ENCODE measurements at places on chromosomes 5 and 9.

DNA sequence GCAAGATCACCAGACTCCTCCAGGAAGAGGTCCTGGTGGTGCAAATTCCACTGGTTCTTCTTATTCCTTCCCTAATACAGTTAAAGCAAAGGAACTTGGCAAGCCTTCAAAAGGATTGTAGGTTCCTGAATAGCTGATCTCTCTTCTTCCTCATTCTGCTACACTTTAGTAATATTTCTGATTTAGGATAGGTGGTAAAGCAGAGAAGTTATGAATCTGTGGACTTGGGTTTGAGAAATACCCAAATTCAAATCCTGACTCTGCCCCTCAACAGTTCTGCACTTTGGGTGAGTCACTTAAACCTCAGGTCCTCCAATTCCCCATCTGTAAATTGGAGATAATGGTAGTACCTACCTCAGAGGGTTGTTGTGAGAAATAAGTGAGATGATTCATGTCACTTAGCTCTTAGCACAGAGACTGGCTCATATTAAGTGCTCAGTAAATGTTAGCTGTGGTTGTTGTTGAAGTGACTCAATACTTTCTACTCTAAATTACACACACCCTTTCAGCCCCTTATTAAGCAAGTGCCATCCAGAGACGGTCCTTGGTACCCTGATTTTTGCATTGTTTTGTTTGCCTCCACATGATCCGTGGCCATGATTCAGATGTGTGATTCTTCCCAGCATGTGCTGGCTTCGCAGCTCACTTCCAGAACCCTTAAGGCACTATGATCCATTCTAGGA lies 5.2 kb downstream of the SH3RF2 start:
- peak; percentile 60 for DNase-seq

GRCh38 chr9:122883125-122883524 lies 22.0 kb downstream of the RC3H2 start:
- DNase-seq, result no peak

DNA sequence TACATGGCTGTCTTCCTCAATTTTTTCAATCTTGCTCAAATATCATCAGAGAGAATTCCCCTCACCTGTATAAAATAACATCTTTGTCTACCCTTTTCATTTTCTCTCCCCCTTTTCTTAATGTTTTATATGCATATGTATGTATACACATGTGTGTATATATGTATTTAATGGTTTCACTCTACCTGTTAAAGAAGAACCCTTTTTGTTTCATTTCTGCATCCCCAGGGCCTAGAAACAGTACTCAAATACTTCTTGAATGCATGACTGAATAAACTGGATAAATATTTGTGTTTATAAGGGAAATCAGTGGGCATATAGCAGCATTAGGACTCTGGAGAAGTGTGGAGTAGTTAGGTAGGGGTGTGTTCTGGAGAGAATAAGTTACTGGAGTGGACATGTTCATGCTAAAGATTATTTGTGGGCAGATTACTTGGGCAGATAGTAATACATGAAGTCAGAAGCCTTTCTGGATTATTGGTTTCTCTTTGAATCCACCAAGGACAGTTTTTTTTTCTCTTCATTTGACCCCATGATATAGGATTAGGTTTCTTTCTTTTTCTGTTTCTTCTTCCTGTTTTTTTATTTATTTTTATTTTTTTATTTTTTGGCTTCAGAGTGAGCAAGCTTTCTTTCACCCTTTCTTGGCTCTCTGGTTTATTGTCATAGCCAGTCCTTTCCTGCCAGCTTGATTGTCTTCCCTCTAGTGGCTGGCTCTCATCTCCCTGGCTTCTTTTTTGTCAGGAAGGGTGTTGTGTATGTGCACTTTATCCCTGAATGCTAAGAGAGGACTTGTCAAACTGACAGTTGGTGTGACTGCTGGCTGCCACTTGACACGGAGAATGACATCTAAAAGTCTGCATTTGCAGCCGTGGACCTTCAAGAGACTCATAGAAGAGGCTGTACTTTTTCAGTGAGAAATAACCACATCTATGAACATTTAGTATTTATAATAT lies 89.3 kb downstream of the ZCCHC7 start:
- DNase-seq, result no peak

DNA sequence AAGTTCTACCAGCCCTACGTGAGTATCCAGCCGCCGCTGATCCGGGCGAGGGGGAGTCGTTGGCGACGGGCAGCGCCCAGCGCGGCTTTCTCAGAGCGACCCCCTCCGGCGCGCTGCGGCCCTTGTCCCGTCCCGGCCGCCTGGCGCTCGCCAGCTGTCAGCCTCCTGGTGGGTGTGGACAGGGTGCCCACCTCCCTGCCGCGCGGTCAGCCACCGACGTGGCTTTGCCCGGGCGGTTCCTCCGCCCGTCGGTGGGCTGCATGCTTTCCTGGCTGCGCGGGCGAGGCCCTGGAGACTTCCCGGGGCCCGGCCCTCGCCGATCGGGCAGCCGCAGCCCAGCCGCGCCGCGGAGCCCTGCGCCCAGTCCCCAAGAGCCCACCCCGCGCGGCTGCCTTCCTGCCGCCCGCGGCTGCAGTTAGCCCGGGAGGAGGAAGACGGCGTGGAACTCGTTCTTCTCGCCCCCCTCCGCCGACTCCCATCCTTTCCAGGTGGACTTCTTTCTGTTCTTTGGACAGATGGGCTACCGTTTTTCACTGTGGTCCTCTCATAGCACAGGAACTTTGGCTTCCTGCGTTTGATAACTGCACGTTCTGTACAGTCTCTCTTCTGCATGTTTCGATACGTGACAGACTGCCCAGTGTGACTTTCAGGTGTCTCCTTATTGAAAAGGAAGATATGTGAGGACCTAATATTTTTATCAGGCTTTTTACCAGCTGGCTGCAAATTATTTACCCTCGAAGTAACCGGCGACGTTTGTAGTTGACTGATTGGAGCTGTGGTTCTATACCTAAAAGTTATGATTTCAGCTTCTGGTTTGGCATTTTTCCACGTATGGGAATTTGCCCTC lies 577 bp downstream of the AP3S1 start:
- DNase-seq, result no peak

DNA sequence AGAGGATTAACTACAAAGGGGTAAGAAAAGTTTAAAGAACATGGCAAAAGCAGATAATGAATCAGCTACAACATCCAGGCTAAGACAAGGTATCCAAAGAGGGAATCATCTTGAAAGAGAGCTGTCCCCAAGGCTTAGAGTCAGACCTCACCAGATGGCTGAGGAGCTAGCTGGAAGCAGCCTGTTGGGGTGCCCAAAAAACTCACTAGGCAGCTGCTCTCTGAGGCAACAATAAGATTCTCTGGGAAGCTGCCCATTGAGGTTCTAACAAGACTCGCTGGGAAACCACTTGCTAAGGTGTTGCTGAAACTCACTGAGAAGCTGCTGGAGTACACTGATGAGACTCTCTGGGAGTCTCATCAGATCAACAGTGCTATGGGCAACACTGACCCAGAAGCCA lies 185.2 kb downstream of the CETN3 start:
- no peak for DNase-seq

GRCh38 chr5:33227746-33228145 lies 213.0 kb upstream of the TARS1 start:
- DNase-seq, result no peak

DNA sequence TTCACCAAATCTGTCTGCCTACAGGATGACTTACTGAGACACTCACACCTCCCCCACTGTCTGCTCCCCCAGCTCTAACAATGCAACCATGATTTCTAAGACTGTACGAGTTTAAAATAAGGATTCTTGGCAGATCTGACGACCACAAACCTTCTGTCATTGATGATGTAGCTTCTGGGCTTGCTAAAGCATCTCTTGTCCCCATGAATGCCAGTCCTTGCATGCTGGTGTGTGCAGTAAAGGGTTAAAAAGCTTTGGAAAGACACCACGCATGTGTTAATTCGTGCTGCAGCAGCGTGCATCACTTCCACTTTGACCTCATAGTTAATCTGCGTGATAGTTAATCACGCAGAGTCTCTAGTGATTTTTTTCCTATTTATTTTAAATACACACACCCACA lies 411 bp upstream of the GABRG2 start:
- no peak for DNase-seq

GRCh38 chr5:86977808-86978207 lies 289.9 kb upstream of the RASA1 start:
- DNase-seq, result no peak

DNA sequence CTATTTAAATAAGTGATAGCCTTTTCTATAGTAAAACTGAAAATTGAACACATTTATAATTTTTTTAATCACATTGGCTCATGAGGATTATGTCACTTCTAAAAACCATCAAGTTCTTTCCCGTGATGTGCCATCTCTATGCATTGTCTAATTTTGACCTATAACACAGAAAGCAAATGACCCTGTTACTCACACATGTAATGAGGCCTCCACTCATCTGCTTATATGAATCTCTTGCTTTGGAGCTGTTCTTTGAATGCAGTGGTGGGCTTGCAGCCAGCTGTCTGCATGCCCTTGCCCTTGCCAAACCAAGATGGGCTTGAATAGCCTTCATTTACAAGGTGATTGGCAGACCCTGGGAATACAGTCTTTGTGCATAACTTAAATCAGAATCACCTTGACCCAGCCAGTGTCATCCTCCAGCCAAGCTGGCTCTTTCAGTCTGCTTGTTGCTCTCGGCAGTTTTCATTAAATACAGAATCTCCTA lies 163.2 kb downstream of the TRIO start:
- no peak for DNase-seq

DNA sequence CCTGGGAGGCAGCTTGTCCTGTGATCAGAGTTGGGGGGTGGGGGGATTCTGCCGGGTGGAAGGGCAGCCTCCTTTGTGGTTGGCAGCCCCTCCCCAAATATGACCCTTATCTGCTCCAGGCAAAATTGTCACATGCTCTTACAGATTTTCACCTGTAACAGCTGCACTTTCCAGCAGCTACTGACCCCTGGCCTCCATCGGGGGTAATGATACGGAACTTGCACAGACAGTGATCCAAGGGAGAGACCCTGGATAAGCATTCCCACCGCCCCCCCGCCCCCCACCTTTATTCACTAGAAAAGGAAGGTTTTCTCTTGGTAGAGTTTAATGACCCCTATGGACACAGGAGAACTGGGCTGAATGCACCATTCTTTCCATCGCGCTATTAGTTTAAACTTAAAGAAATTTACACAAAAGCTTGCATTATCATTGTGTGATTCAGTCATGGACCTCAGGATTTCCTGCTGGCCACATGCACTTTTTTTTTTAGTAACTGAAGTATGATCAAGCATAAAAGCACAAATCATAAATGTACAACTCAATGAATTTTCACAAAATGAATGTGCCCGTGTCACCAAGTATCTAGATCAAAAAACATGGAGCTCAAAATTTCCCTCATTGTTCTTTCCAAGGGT lies 10.7 kb upstream of the ZBTB34 start:
- no peak for DNase-seq

DNA sequence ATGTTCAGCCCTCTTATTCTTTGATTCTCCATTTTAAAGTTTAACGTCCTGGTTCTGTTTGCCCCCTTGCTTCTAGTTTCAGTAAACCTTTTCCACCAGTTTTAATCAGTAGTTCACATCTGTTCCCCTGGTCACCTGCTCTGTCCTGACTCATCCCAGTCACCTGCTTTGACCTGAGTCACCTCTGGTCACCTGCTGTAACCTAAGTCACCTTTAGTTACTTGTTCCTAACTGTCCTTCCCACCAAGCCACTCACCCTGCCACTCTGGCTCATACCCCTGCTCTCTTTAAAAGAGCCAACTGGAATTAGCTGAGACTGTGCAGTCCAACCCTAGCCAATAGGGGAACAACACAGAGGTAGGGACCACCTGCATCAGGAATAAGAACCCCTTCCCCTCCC lies 43.0 kb downstream of the SEMA6A start:
- DNase-seq, result no peak

DNA sequence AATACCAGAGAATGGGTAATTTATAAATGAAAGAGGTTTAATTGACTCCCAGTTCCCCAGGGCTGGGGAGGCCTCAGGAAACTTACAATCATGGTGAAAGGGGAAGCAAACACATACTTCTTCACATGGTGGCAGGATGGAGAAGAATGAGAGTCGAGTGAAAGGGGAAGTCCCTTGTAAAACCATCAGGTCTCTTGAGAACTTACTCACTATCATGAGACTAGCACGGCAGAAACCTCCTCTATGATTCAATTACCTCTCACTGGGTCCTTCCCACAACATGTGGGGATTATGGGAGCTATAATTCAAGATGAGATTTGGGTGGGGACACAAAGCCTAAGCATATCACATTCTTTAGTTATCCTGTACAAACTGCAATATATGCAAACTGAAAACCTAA lies 609.4 kb downstream of the MTRR start:
- no peak for DNase-seq

GRCh38 chr5:16855485-16855884 lies 80.6 kb downstream of the MYO10 start:
- DNase-seq, result peak; percentile 54

- DNase-seq, result peak; percentile 7
Measured at GRCh38 chr5:5066276-5067186, 73.6 kb upstream of the ADAMTS16 start.

DNA sequence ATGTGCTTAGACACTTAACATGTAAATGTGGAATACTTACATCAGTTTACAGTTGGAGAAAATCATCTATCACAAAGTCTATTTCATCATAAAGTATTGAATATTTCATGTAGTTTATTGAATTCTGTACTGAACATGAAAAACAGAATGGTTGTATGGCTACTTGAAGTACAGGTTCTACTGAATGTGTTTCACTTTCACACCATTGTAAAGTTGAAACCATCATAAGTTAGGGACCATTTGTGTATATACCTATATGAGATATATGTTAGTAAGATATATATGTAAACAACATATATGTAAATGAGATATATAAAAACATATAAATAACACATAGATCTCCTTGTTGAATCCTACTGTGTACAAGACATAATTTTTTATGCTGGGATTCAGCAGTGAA lies 63.0 kb upstream of the TAF11L2 start:
- DNase-seq, result no peak

DNA sequence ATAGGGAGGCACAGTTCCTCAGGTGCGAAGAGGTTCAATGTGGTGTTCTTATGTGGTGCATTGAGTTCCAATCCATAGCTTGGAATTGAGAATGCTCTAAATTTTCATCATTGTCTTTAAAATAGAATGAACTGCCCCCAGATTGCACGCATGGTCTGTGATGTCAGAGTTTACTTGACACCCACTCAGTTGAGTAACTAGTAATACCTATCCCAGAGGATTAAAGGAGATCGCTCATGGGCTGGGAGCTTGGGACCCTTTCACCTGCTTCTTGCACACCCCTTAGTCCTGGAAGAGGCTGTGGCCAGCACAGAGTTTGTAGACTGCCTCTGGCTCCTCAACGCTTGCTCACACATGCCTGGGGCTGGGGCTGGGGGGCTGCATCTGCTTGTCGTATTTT lies 95.1 kb upstream of the OTULINL start:
- no peak for DNase-seq

DNA sequence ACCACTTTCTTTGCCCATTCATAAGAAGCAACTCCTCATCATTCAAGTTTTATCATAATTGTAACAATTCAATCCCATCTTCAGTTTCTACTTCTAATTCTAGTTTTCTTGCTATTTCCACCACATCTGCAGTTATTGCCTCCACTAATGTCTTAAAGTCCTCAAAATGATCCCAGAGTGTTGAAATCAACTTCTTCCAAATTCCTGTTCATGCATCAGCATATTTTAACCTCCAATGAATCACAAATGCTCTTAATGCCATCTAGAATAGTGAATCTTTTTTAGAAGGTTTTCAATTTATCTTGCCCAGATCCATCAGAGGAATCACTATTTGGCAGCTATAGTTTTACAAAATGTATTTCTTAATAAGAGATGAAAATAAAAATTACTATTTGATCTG lies 3.2 kb upstream of the SRP19 start:
- DNase-seq, result no peak
